ENCODE measurements at places on chromosomes 1 and 21.

GRCh38 chr1:79792219-79792930, 785.8 kb upstream of the ADGRL4 start:
- DNase-seq, result no peak

- DNase-seq, result no peak
These were observed 8.1 kb upstream of the RCC2 start for GRCh38 chr1:17447501-17447992.

GRCh38 chr1:4973341-4973740, 318.9 kb downstream of the AJAP1 start:
- no peak for DNase-seq

DNA sequence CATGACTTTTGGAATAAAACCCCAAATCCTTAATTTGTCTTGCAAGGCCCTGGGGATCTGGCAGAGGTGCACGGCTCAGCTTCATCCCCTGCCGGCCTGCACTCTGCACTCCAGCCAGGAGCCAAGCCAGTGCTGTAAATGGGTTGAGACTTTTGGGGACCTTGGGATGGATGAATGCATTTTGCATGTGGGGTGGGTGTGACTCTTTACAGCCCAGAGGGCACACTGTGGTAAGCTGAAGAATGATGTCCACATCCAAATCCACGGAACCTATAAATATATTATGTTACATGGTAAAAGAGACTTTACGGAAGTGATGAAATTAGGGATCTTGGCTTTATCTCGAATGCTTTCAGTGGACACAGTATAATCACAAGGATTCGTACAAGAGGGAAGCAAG, 177.8 kb downstream of the EDEM3 start:
- no peak for DNase-seq

DNA sequence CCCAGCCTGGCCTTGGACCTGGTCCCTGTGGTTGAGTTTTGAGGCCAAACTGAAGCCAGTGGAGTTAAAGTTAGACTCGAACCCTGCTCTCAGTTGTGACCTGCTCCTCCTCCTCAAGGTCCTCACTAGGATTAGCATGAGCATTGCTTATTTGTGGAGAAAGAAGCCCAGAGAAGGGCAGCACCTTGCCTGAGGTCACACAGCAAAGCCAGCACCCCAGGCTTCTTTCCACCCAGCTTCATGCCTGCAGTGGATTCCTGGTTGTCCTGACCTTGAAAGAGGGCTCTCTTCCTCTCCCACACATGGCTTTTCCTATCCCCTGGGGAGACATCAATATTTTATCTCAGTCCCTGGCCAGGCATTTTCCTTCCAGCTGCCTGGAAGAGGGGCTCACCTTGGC, 2.8 kb downstream of the LDLRAP1 start:
- DNase-seq, result no peak

DNA sequence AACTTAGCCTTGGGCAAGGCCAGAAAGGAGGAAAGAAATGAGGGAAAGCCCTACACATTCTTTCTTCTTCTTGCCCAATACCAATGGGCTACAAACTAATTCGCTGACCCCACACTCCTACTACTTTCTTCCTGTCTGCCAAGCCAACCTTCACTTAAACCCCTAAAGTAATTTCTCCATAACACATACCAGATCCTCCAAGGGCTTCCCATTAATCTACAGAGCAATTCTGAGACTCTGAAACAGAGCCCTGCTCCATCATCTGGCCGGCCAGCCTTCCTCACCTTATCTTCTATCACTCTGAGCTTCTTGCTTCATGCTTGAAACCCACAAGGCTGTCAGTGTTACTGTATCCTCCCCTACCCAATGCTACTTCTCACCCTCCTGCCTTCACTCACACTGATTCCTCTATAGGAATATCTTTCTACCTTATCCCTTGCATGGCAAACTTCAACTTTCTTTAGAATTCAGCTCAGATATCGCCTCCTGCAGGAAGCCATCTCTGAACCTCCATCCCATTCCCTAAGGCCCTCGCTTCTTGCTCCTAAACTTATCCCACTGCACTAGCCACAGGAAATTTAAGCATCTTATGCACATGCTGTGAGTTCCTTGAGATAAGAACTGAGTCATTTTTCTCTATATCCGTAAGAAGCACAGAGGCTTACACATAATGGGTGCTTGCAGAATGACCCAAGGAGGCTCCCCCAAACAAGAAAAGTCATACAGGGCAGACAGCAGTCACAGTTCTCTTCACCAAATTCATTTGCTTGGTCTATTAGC, 81.9 kb downstream of the JAK1 start:
- no peak for DNase-seq

- no peak for DNase-seq
These were observed 1.2 kb upstream of the HMCN1 start for GRCh38 chr1:185732951-185733350.

DNA sequence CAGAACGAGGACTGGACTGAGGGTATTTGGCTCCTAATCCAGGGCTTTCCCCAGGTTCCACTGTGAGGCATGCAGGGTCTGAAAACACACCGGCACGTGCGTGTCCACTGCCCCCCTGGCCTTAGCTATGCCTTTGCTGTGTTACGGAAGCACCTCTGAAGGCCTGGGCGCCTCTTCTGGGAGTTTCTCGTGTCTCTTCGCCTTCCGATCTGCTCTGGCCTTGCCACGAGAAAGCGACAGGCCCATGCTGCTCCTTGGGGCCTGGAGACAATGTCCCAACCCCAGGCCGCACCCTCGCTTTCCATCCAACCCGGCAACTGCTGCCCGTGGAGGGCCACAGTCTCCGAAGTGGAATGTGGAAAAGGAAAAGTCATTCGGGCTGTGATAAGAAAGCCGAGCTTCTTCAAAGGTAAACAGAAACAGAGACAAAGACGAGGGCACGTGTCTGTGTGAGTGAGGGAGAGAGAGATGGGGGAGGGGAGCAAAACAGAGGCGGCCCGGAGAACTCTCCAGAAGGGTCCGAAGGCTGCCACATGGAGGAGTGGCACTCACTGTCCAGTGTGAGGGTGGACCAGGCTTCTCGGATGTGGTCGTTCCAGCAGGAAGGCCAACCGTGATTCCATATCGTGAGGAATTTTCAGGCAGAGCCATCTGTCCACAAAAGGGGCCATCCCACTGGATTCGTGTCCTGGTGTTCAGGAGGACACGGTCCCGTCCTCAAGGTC, 3.4 kb upstream of the UMODL1 start:
- DNase-seq, result no peak

DNA sequence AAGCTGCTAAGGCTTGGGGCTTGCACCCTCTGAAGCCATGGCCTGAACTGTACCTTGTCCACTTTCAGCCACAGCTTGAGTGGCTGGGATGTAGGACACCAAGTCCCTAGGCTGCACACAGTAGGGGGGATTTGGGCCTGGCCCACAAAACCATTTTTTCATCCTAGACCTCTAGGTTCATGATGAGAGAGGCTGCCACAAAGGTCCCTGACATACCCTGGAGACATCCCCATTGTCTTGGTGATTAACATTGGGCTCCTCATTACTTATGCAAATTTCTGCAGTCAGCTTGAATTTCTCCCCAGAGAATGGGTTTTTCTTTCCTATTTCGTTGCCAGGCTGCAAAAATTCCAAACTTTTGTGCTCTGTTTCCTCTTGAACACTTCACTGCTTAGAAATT, 26.3 kb upstream of the CHODL start:
- no peak for DNase-seq

DNA sequence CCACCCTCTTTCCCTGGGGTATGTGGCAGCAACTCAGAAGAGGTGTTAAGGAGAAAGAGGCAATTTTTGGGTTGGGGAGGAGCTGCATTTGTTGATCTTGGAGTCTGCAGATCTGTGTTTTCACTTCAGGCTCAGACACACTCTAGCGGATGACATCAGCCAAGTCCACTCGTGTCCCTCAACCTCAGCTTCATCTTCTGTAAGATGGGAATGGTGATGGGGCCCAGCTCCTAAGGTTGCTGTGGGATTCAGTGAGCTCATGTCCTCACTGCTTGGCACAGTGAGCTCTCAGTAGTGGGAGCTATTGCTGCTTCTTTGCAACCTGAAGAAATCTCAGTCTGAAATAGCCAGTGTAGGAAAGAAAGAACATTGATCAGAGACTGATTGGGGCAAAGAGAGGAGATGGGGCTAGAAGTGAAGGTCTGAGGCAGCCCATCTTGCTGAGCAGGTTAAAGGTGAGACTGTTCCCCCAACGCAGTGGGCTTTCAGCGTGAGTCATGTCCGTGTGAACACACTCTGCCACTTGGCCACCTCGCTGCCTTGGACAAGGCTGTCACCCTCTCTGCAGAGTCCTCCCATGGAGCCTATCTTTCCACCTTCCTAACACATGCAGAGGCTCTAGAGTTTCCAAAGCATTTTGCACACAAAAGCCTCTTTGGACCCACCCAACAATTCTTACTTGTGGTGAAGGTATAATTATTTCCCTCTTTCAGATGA, 56.0 kb upstream of the CITED4 start:
- no peak for DNase-seq

GRCh38 chr21:42063191-42063570, 7.9 kb upstream of the UMODL1 start:
- DNase-seq, result no peak

GRCh38 chr1:186212568-186213224, 162.4 kb downstream of the TPR start:
- DNase-seq, result peak; percentile 30

DNA sequence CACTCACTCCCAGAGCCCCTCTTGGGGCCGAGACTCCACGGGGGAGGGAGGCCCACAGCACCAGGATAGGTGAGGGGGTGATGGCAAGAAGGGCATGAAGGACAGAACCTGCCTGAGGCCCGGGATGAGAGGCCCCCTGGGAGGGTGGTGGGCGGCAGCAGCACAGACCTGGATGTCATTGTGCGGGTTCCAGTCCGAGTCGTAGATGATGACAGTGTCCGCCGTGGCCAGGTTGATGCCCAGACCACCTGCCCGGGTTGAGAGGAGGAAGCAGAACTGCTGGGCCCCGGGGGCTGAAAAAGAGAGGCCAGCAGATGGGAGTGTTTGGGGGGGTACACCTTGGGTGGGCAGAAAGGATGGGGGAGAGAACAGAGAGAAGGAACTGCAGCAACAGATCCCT, 50.1 kb downstream of the CHD5 start:
- DNase-seq, result no peak

DNA sequence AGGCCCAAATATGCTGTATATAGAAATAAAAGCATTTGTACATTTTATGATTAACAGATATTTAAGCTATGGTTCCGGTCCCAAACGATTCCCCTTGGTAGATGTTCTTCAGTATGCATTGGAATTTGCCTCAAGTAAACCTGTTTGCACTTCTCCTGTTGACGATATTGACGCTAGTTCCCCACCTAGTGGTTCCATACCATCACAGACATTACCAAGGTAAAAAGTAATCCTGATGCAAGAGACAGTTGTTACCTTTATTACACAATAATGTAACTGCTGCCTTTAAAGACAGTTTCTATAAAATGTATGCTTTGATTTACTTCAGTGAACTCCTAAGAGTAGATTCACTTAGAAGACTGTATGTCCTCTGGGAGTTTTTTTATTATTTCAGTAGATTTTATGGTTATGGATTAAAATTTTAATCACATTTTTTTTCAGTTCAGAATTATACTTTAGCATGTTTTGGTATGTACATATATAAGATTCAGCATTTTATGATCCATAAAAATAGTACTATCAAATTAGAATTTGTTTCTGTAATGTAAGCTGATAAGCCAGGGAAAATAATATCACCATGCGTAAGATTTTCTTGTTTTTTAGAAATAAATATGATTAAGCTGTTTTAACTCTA, 96.5 kb downstream of the USP25 start:
- peak; percentile 13 for DNase-seq

- DNase-seq, result peak; percentile 74
These were observed 34.7 kb downstream of the TOMM20 start for GRCh38 chr1:235093696-235094592.

- DNase-seq, result no peak
These were observed 6.2 kb downstream of the C1orf210 start for GRCh38 chr1:43279161-43279560.

DNA sequence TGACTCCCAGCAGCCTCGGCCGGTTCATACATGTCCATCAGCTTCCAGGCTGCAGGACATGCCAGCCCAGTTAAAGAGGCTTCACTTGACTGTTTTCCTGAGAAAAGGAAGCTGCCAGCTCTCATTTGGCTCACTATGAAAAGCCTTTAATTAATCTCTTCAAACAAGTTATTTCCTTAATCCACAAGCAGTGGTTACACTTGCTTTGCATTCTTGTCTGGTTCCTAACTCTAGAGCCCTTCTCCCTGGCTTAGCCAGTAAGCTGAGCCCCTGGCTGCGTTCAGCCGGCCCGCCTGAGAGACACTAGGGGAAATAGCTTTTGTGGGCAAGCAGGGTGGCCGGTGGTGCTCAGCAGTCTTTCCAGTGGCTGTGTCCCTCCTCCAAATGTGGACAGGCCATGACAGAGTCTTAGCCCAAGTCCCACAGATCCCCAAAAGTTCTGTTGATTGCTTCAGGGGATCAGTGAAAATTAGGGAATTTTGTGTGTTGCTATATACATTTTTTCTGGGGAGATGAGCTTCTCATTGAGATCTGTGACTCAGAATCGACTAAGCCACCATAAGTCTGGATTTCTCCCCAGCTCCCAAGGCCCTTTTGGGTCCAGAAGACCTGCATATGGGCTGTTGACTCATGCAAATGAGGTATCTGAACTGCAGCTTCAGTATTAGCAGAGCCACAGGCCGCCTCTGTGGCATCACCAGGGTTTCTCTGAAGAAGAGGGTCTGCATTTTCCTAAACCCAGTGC, 10.1 kb downstream of the ATF3 start:
- DNase-seq, result no peak

- peak; percentile 33 for DNase-seq
These were observed 11.6 kb downstream of the TINAGL1 start for GRCh38 chr1:31587720-31588423.

- no peak for DNase-seq
These were observed 119.4 kb downstream of the ASTN1 start for GRCh38 chr1:177045151-177045550.

DNA sequence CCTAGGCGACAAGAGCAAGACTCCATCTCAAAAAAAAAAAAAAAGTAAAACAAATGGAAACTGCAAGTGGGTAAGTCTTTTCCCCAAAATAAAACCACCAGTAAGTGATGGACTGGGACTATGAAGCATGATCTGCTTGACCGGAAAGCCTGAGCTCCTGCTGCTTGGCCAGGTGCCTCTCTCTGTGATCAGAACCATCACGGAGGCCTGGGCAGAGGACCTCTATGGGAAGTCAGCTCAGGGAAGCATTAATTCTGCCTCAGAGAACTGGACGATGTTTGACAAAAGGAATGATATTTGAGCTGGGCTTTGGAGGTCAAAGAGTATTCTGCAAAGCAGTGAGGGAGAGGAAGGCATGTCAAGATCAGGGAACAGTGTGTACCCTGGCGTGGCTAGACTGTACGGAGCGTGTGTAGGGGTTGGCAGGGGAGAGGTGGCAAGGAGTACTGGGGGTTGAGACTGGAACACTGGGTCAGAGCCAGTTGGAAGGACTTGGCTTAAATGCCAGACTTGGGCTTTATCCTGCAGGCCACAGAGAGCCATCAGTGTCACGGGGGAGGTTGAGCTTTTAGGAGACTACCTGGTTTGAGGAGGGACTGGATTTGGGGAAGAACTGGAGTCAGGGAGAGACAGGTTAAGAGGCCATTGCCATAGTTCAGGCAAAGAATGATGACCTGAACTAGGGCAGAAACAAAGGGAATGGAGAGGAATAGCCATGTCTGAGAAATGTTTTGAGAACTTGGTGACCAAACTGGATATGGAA, 16.4 kb downstream of the ATP1A2 start:
- DNase-seq, result no peak

- no peak for DNase-seq
These were observed 147.4 kb upstream of the COL6A1 start for GRCh38 chr21:45834026-45834715.

- no peak for DNase-seq
These were observed 6.5 kb downstream of the WARS2 start for GRCh38 chr1:119133987-119134386.

- no peak for DNase-seq
These were observed 819 bp downstream of the SLC25A34 start for GRCh38 chr1:15736892-15737261.

- DNase-seq, result no peak
These were observed 18.5 kb upstream of the BTG3 start for GRCh38 chr21:17631195-17631594.
